Cardiac muscle cell (in vitro differentiated cells and primary cell): ENCODE measurements at places on chromosomes 12 and 14.

- no peak for DNase-seq
Measured at GRCh38 chr12:83462419-83462818, 775.7 kb downstream of the TMTC2 start.

DNA sequence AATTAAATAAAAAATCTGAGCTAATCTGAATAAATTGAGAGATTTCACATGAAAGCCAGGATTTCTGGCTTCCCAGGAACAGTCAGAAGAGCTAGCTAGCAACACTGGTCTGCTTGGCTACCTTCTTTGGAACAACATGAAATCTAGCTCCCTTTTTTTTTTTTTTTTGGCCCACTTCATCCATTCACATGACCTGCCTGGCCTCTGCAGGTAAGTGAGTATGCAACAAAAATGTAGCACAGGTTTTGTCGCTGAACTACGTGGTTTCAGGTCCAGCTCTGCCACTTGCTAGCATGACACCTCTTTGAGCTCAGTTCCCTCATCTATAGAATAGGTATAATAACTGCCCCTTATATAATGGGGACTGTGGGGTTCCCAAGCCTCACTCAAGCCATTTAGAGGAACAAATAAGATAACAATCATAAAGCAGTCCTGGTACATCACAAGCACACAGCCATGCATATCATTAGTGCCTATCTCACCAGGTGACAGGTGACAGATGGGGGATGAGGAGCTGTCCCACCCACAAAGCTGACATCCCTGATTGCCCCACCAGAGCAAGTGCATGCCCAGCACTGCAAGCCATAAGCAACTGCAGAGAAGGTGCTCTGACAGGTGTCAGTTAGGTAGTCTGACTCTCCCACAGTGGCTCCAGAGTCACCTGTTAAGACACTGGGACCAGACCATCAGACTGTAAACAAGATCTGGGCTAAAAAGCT is 25.6 kb downstream of the PXN start:
- DNase-seq: no peak

DNA sequence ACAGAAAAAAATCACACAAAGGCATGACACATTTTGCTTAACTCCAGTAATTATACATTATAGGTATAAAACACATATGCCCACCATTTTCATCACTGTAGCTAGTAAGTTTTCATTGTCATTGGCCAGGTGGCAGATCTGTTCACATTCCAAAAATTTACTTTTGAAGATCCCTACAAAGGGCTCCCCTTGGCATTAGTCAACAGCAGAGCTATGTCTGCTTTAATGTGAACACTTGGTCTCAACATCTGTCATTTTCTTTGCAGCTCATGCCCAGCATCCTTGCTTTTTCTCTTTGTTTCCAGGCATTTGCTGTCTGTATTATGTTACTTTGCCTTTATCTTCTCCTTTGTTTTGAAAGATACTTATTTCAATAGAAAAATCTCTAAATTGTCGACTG is 519.1 kb upstream of the FOXG1 start:
- no peak for DNase-seq

DNA sequence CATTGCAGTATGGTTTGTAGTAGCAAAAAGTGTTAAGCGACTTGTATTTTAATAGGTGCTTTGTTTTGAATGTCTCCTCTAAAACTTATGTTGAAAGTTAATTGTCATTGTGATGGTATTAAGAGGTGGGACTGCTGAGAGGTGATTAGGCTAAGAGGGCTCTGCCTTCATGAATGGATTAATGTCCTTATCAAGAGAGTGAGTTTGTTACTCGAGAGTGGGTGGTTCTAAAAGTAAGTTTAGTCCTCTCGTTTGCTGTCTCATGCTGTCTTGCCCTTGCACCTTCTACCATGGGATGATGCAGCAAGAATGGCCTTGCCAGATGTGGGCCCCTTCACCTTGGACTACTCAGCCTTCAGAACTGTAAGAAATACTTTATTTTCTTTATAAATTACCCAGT is 17.4 kb downstream of the ZDHHC17 start:
- DNase-seq: no peak
